Adipocyte (in vitro differentiated cells): ENCODE measurements at places on chromosomes 1 and 21.

- no peak for DNase-seq
These were observed 65.4 kb downstream of the SLC35A3 start for GRCh38 chr1:100035214-100035613.

GRCh38 chr1:81848880-81849682, 48.3 kb downstream of the ADGRL2 start:
- DNase-seq = no peak

DNA sequence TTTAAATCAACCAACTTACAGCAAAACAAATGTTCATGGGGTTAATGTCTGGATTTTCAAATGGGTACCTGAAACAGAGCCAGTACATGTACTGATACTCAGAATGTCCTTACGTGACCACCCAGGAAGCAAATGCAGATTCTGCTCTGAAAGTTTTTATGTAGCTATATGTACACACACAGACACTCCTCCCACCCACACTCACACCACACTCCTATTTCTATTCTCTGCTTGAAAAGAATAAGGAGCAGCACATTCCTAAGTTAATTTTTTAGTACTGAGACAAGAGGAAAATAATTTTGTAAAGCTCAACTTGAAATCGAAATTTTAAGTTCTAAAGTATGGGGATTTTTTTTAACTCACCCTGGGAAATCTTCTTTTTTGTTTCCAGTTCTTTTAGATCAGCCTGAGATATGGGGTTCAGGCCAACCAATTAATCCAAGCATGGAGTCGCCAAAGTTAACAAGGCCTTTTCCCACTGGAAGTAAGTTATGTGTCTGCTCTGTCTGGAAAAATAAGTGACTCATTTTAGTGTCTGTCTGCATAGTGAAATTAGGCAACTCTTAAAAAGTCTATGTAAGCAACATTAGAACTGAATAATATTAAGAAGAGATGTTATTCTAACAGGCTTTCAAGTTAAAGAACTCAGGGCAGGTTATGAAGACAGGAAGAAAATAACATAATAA, 75.5 kb upstream of the DYNLT5 start:
- DNase-seq = peak; percentile 85

DNA sequence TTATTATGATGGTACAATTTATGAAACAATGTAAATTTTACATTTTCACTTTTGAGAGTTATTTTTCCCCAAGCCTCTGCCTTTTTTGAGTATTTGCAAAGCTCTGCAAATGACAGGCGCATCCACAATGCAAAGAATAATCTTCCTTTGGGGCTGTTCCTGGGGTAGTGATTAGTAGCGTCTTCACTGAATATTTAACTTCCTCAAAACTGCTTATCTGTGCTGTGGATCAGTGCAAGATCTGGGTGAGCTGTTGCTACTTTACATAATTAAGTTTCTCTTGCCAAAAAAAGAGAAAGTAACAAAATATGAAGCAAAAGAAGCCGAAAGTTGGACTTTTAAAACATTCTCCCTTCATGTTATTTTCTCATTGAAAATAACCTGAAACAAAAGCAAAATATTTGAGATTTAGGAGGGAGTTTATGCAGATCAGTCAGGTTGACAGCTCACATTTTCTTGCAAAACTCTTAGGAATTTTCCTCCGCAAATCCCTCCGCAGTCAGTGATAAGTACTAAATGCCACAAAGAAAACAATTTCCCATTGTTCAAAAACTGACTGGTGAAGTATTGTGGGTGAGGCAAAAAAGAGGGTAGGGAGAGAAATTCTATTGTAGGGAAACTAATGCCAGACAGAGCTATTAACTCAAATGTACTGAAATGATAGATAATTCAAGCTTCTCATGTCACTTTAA, 276.4 kb upstream of the B3GALT2 start:
- no peak for DNase-seq

GRCh38 chr1:27436204-27437159, 44.1 kb downstream of the GPR3 start:
- peak; percentile 74 for DNase-seq

DNA sequence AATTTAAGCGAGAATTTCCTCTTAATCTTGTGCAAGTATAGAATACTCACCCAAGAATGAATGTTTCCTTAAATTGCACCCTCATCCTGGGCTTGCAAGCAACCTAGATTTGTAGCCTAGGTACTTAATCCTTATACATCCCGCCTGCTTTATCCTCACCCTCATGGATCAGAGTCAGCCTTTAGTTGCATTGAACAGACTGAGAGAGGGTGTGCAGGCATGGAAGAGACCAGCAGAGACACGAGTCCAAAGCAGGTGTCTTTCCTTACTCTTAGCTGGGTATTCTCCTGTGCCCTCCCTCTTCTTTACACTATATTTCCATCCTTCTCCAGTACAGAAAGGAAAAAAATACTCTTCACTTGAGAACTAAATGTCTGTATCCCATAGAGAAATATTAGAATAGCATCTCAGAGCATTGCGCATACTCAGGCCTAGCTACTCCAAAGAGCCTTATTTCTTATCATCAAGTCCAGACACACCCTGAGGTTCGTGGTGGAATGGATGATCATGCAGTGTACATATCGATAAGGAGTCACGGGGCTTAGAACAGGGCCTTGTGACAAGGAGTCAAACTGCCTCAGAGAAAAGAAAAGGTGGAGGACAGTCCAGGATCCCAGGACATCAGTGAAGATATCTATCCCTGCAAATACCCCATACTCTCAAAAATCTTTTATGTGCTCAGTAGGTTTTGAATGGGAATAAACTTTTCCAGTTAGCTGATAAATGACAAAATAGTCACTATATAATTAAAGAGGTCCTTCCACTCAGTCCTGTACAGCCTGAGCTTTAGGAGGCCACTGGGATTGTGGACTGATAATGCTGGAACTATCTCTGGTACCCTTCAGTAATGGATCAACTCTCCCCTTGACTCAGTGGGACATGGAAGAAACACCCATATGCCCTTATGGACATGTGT, 297.9 kb downstream of the GRIK1 start:
- no peak for DNase-seq

DNA sequence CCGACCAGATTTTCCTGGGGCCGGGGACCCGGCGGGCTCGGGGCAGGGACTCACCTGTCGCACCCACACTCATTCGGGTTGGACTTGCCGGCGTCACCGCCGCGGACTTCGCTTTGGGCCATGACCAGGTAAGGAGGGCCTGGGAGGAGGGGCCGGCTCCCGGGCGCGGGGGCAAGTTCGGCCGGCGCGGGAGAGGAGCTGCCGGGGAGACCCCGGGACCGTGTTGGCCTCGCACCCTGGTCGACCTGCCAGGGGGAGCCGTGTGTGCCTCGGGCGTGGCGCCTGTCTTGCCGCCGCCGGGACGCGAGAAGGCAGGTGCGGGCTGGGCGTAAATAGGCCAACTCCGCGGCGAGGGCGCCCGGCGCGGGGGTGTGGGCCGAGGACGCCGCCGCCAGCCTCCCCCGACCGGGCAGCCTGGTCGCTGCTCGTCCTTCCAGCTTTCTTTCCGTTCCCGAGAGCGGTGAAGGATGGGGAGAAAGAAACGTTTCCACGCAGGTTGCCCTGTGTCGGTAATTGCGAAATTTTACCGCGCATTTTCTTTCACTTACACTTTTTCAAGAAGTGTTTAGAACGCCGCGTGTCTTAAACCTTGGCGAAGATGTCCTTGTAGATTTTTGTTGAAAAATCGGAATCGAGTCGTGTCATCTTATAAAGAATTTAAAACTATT, 558 bp downstream of the USP1 start:
- peak; percentile 63 for DNase-seq

- peak; percentile 12 for DNase-seq
These were observed 12.4 kb downstream of the ADAR start for GRCh38 chr1:154595621-154596020.

DNA sequence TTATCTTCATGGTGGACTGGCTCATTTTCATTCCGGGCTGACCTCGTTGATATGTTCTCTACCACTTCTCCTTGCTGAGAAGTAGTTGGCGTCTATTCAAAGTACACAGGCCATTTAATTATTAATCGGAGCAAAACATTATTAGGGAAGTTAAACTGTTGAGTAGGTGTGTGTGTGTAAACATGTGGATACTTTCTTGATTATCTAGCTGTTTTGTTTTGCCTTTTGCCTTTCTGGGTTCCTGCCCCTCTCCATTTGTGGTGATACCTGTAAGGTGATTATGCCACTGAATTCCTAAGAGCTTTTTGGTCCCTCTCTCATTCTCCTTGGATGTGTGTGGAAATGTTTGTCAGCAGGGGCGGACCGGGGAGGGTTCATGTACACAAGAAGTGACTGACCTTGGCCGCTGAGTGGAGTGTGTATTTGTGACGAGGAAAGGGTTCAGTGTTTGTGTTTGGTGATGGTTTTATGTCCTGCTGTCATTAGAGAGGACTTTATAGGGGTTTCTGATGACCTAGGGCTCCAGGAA, 56.6 kb upstream of the PPP2R5A start:
- DNase-seq = no peak

GRCh38 chr1:54301497-54301896, 101.5 kb downstream of the MRPL37 start:
- no peak for DNase-seq

GRCh38 chr21:26194811-26195251, 24.3 kb upstream of the APP start:
- peak; percentile 72 for DNase-seq

DNA sequence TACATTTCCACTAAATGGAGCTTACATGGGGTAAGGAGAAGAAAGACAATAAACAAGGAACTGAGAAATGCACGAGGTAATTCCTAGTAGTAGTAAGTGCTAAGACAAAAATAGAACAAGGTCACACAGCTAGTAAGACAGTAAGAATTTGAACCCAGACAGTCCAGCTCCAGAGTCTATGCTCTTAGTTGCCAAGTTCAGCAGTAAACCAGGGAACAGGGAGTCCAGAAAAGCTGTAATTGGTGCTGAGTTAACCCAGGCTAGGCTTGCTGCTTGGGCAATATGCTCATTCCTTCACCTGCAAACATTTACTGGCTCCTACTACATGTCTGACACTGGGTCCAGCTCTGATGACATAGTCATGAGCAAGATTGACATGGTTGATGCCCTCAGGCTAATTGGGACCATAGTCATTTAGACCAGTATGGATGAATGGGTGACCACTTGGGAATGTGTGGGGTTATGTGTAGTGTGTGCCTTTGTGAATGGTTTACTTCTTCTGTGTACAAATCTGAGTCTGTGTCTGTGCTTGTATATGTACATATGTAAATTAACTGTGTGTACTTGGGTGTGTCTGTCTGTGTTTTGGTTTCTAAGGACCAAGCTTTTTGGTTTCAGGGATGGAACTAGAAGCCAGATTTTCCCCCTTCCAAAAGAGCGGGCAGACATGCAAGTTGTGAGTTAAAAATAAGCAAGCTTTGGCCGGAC, 2.0 kb downstream of the GPX7 start:
- DNase-seq = no peak

DNA sequence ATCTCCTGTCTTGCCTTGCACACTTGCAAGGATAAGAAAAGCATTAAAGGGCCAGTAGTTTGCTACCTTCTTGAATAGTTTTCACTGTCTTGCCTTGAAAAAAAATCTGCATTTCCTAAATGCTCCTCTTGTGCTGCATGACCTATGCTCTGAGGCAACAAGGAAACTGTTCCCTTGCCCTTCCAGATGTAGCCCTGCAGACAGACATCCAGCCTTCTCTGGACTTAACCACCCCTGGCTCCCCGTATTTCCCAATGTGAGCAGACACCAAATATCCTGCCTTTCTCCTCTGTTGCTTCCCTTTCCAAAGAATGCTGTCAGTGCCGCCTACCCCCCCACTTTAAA, 177.6 kb downstream of the GABPA start:
- DNase-seq = no peak

- no peak for DNase-seq
These were observed 35.4 kb downstream of the ENAH start for GRCh38 chr1:225617479-225617878.

- DNase-seq = no peak
These were observed 44.3 kb downstream of the CDC14A start for GRCh38 chr1:100396651-100397050.

GRCh38 chr21:28234326-28234725, 758.4 kb downstream of the LTN1 start:
- DNase-seq = no peak

- DNase-seq = peak; percentile 52
These were observed 69.9 kb downstream of the ATF6 start for GRCh38 chr1:161836018-161836417.
